ENCODE measurements at places on chromosomes 5 and 9.

- no peak for DNase-seq
These were observed 62.2 kb upstream of the IL33 start for GRCh38 chr9:6153425-6153824.

GRCh38 chr5:143376911-143377813, 26.3 kb downstream of the NR3C1 start:
- DNase-seq, result no peak

- no peak for DNase-seq
These were observed 86.3 kb upstream of the RPS23 start for GRCh38 chr5:82364497-82364896.

DNA sequence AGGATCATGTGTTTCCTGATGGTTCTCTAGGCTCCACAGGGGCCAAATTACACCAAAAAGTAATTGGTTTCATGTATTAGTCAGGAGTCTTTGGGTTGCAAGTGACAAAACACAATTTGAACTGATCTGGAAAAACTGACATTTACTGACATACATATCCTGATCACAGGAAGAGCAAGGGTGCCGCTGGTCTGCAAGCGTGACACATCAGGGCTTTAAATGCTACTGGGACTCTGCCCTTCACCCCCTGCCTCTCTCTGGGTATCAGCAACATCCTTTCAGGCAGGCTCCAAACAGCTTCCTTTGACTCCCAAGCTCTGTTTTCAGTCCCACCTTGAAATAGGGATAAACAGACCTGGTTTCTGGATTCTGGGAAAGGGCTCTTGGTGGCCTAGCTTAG, 197.5 kb downstream of the PALM2AKAP2 start:
- DNase-seq, result no peak

- DNase-seq, result no peak
These were observed 19.3 kb upstream of the F2RL2 start for GRCh38 chr5:76642390-76643040.

Data from GM10248 (cell line).